ENCODE measurements at places on chromosomes 12 and 14. TPM values are rescaled to one million over a fixed set of nuclear protein-coding genes. Genes with fewer than 3 reads are reported as not detected.

LIN7A gene
- total RNA-seq, result 1.8 TPM

SLC22A17 gene
- 3.9 TPM for total RNA-seq

NFE2 gene
- total RNA-seq, result not detected

GRIP1 gene
- total RNA-seq, result 3.7 TPM

DNA sequence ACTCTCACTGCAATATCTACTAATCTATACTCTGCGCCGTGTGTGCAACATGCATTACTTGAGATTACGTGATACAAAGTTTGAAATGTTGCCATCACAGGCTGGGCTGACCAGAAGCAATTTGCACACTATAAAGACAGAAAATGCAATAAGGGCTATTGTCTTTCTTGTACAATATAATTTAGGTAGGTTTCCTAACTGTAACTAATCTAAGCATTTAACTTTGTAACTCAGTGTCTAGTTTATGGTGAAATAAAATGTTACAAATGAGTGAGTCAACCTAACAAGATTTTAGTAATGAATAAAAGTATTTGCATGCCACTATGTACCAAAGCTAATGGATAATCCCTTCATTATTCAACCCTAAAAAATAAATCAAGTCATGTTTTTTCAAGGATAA lies 57.8 kb downstream of the LRP6 start:
- no peak overlapping the region for H3K4me3 ChIP-seq
- no peak for DNase-seq
- no peaks in the 10 kb centered on the region for H3K36me3 ChIP-seq
- no peaks in the 10 kb centered on the region for H3K4me1 ChIP-seq
- H3K27me3 ChIP-seq, result no peaks in the 10 kb centered on the region

DNA sequence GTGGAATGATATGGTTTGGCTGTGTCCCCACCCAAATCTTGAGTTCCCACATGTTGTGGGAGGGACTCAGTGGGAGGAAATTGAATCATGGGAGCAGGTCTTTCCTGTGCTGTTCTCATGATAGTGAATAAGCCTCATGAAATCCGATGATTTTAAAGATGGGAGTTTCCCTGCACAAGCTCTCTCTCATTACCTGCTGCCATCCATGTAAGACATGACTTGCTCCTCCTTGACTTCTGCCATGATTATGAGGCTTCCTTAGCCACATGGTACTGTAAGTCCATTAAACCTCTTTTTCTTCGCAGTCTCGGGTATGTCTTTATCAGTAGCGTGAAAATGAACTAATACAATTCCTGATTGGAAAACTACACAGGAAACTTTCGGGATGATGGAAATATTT lies 100.5 kb downstream of the TSHR start:
- H3K4me1 ChIP-seq, result no peaks in the 10 kb centered on the region
- no peak overlapping the region for H3K4me3 ChIP-seq
- H3K27ac ChIP-seq, result no peak overlapping the region
- H3K27me3 ChIP-seq, result no peaks in the 10 kb centered on the region

GRCh38 chr12:50647479-50647878 lies 116.4 kb upstream of the ATF1 start:
- no peak overlapping the region for H3K27ac ChIP-seq
- H3K4me3 ChIP-seq, result no peak overlapping the region
- no peaks in the 10 kb centered on the region for H3K4me1 ChIP-seq
- H3K36me3 ChIP-seq, result no peaks in the 10 kb centered on the region
- no peaks in the 10 kb centered on the region for H3K27me3 ChIP-seq

DNA sequence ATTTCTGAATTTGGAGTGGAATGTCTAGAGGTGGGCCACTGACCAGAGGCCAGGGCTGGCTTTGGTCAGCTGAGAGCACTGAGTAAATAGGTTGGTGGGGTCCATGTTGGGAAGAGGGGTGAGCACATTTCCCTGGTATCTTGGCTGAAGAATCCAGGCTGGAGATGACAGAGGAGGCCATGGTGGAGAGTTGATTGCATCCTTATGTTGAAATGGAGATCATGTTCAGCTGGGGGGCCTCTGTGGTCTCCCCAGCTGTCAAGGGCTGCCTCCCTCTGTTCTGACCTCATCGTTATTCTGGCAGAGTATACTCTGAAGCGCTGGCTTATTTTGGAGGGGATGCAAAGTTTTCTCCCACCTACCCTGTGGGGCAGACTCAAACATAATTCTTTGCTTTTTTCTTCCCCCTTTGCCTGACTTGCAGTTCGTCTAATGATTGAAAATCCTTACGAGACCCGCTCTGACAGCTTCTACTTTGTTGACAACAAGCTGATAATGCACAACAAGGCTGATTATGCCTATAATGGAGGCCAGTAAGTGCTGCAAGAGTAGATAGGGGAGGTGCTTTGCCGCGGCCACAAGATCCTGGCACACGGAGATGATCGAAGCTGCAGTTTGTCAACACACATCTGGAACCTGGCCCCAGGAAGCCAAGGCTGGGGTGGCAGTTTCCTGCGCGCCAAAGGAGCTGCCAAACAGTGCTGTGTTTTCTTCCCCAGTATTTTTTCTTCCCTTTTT lies 6.0 kb upstream of the ACADS start:
- peaks cover 10% of the 10 kb centered on the region for H3K4me1 ChIP-seq
- no peaks in the 10 kb centered on the region for H3K27me3 ChIP-seq
- peak overlapping the region; percentile 46 for H3K27ac ChIP-seq
- no peak overlapping the region for H3K4me3 ChIP-seq
- no peaks in the 10 kb centered on the region for H3K36me3 ChIP-seq
- peak; percentile 50 for DNase-seq

DNA sequence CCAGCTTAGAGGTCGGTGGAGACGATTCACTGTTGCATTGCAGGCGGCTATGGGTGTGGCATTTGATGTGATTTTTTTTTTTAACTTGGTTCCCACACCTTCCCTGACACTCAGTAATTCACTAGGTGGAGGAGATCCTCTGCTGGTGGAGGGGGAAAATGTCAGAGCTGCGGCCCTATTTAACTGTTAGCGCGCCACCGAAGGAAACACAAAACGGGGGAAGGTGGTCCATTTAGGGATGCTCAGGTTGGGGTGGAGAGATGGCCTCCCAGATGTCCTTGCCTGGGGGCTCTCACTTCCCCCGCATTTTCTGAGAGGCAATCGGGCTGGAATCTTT lies 4.3 kb upstream of the HOXC12 start:
- no peaks in the 10 kb centered on the region for H3K4me1 ChIP-seq
- no peak overlapping the region for H3K27ac ChIP-seq
- no peaks in the 10 kb centered on the region for H3K36me3 ChIP-seq
- DNase-seq, result no peak
- no peak overlapping the region for H3K4me3 ChIP-seq

DNA sequence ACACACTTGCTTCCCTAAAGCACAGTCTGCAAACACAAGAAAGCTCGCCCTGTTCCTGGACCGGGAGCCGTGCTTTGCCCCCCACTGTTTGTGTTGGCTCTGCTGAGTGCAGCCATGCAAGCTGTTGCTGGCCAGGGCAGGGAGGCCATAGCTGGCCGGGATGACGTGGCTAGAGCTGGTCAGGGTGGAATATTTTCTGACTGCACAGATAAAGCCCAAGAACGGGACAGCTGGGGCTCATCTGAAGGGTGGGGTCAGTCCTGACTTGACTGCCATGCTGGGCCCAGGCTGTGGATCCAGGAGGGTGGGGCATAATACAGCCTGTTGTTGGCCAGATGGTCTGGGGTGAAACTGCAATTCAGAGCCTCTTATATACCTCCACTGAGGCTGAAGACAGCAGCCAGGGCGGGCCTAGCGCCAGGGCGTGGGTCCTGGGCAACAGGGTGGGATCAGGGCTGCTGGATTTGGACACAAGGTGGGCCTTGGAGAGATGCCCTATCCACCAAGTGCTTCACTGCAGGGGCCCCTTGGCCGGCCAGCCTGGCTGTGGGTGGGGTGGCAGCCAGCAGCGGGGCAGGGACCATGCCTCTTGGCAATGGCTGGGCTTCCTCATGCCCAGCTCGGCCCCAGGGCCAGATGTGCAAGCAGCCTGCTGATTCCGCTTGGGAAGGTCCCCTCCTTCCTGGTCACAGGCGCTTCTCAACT lies 14.8 kb downstream of the KMT5A start:
- peak; percentile 48 for DNase-seq
- no peaks in the 10 kb centered on the region for H3K27me3 ChIP-seq
- H3K27ac ChIP-seq, result peak overlapping the region; percentile 50
- H3K36me3 ChIP-seq, result peaks cover 19% of the 10 kb centered on the region

- DNase-seq, result no peak
- no peak overlapping the region for H3K4me3 ChIP-seq
- no peak overlapping the region for H3K27ac ChIP-seq
- H3K27me3 ChIP-seq, result no peaks in the 10 kb centered on the region
- no peaks in the 10 kb centered on the region for H3K4me1 ChIP-seq
- H3K36me3 ChIP-seq, result no peaks in the 10 kb centered on the region
These were observed 55.3 kb downstream of the DACT1 start for GRCh38 chr14:58693048-58693447.

GRCh38 chr14:102056694-102057442 lies 30.0 kb downstream of the HSP90AA1 start:
- H3K27me3 ChIP-seq, result no peaks in the 10 kb centered on the region
- DNase-seq, result no peak
- no peak overlapping the region for H3K4me3 ChIP-seq

DNA sequence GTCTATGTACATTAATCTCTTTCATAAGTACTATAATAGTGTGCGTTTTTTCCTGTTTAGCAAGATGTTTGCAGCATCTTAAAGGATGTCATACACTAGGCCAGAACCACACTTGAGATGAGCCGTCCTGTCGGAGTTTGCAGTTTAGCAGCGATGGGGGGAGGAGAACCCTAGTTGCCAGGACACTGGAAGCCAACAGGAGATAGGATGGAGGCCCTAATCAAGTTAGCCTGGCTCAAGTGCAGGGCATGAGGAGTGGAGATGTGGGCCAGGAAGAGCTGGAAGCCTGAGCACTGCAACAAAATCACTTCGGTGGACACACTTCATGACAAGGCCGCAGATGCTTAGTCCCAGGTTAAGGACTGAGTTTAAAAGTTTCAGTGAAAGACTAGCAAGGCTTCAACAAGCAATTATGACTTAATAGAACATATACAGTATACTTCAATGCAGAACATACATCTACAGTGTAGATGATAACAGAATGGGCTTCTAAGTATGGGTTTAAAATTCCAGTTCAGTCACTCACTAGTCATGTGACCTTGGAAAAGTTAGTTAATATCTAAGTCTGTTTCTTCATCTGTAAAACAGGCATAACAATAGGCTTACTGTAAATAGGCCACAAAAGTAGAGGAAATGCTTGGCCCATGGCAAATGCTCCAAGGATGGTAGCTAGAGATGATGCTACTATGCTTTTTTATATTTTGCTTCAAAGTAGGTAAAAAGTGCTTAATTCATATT lies 77.1 kb downstream of the PTPN21 start:
- no peak for DNase-seq
- no peak overlapping the region for H3K27ac ChIP-seq
- peaks cover 4% of the 10 kb centered on the region for H3K36me3 ChIP-seq
- no peak overlapping the region for H3K4me3 ChIP-seq

- peak; percentile 77 for DNase-seq
- H3K27ac ChIP-seq, result peak overlapping the region; percentile 75
- H3K4me1 ChIP-seq, result no peaks in the 10 kb centered on the region
- no peak overlapping the region for H3K4me3 ChIP-seq
- H3K27me3 ChIP-seq, result no peaks in the 10 kb centered on the region
These were observed 64.7 kb downstream of the TMCC3 start for GRCh38 chr12:94585626-94586025.

DNA sequence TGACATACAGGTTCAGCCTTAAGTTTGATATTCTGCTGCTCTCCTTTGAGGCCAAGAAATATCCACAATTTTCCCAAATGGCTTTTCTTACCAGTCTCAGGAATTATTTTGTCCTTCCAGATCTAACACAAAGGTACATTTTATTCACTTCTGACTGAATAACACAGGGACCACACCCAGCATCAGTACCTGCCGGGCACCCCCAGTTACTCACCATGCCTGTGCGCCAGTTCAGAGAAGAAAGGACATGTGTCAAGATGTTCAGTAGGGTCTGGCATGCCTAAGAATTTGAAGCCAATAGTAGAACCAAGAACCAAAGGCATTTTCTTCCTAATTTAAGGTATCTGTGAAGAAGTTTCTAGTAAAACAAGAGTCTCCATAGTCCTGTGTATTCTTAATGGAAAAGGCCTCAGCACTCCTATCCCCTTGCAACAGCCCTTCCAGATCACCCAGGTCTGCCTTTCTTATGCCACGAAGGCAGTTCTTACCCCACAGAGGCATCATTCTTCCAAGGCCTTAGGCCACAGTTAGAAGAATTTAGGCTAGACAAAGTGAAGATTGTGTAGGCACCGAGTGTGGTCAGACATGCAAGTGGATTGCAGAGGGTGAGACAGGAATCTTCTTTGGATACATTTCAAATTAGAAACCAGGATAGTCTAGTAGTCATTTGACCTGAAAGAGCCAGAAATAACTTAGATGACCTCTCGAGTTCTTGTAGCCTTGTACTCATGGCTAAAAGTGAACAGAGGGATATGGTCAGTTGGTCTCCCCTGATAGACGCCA lies 140.1 kb upstream of the HIF1A start:
- H3K27me3 ChIP-seq, result no peaks in the 10 kb centered on the region
- peaks cover 11% of the 10 kb centered on the region for H3K4me1 ChIP-seq
- no peaks in the 10 kb centered on the region for H3K36me3 ChIP-seq
- no peak overlapping the region for H3K27ac ChIP-seq
- no peak for DNase-seq

DNA sequence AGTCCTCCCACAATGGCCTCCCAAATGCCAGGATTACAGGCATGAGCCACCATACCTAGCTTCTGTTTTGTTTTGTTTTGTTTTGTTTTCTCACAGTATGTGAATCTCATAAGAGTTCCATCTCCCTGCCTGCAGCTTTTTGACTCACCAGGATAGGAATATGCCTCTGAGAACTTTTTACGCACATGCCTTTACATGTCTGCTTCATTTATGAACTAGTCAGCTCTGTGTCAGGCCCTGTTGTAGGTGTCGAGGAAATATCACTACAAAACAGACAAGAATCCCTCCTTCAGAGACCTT lies 89.0 kb downstream of the BORCS5 start:
- H3K27me3 ChIP-seq, result no peaks in the 10 kb centered on the region
- no peak overlapping the region for H3K4me3 ChIP-seq
- no peaks in the 10 kb centered on the region for H3K4me1 ChIP-seq
- no peaks in the 10 kb centered on the region for H3K36me3 ChIP-seq
- no peak overlapping the region for H3K27ac ChIP-seq

- H3K4me1 ChIP-seq, result peaks cover 3% of the 10 kb centered on the region
- no peak overlapping the region for H3K4me3 ChIP-seq
These were observed 21.9 kb downstream of the KDM2B start for GRCh38 chr12:121558956-121559355.

DNA sequence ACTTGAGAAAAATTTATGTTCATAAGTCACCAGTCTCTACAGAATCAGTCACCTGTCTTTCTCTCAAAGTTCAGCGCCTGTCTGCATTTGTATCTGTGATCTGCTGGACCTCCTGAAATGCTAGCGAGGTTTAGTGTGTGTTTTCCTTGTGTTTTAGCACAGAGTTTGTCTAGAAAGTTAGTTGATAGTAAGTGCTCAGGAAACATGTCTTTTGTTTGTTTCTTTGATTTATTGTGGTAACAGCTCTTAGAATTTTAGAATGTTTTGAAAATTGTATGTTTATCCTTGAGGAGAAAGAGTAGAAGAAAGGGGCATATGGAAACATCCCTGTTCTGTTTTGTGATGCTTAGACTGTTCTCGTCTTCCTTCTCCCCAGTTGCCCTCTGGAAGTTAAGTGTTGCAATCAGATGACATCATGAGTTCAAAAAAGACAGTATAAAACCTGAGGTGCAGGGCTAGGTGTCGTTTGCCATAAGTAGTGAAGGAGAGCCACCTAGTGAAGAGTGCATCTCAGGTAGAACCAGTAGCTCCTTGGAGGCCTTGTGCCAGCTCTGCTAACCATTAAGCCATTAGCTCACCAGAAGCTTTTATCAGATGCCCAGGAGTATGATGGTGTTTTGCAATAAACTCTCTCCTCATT lies 44.8 kb downstream of the FBXW8 start:
- H3K36me3 ChIP-seq, result no peaks in the 10 kb centered on the region
- no peaks in the 10 kb centered on the region for H3K4me1 ChIP-seq
- peak; percentile 39 for DNase-seq
- H3K27ac ChIP-seq, result no peak overlapping the region
- no peak overlapping the region for H3K4me3 ChIP-seq
- no peaks in the 10 kb centered on the region for H3K27me3 ChIP-seq
